Progenitor cell of endocrine pancreas (in vitro differentiated cells): ENCODE measurements at places on chromosomes 2 and 18. TPM values are rescaled to one million over a fixed set of nuclear protein-coding genes. Genes with fewer than 3 reads are reported as not detected.

GRCh38 chr18:66722671-66723070 lies 118.8 kb upstream of the CDH19 start:
- H3K4me1 ChIP-seq, result peaks cover 11% of the 10 kb centered on the region
- H3K27me3 ChIP-seq, result no peaks in the 10 kb centered on the region
- H3K27ac ChIP-seq, result no peak overlapping the region
- no peak for DNase-seq

DNA sequence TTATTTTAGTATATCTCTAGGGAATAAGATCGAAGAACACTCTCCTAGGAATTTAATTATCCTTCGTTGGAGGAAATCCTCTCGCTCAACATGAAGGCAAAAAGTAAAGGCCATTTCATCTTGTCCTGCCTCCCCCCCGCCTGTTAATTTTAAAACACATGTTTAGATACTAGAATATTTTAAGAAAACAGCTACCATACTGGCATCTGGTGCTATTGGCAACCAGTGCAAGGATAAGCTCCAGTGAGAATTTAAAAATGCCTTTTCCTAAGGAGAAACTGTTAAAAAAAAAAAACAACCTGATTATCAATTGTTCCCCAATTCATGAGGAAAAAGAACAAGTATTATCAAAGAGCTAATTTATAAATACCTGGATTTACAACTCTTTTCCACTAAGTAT lies 864.7 kb downstream of the NRXN1 start:
- H3K4me1 ChIP-seq, result no peaks in the 10 kb centered on the region
- no peaks in the 10 kb centered on the region for H3K36me3 ChIP-seq
- H3K4me3 ChIP-seq, result no peak overlapping the region
- no peak for DNase-seq

The PROKR1 gene
- total RNA-seq, result 0.09 and 0.12 TPM in 2 replicates

The GRHL1 gene
- total RNA-seq, result 13.4 and 14.4 TPM in 2 replicates

DNA sequence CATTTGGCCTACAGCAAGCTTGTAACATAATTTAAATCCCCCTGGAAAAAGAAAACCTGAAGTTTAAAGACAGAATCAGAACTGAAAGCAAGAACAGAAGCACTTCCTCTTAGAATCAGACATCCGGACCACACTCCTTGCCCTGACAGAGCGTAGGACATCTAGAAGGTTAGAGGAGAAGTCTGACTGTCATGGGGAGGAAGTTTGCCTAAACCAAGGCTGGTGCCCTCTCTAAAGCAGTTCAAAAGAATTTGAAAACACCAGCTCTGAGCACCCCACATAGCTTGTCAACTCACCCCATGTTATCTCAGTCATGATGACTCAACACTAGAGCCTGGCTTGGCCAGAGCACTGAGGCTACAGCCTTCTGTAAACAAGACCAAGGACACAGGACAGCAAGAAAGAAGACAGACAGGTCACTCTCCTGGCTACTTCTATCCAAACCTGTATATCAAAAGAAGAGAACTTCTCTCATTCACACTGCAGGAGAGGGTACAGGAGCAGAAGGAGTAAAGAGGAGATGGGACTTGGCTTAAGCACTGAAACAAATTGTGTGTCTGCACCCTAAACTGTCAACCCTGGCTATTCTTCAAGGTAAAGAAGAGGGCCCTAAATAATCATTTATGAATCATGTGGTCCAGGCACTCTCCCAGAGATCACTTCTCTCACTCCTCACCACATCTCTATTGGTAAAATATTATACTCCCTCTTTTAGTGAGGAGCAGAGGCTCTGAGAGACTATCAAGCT lies 198.6 kb downstream of the MEMO1 start:
- no peak overlapping the region for H3K4me3 ChIP-seq
- peaks cover 4% of the 10 kb centered on the region for H3K4me1 ChIP-seq
- no peaks in the 10 kb centered on the region for H3K36me3 ChIP-seq

- DNase-seq, result no peak
- H3K27me3 ChIP-seq, result no peaks in the 10 kb centered on the region
- H3K4me1 ChIP-seq, result no peaks in the 10 kb centered on the region
- no peaks in the 10 kb centered on the region for H3K36me3 ChIP-seq
- H3K27ac ChIP-seq, result no peak overlapping the region
Observed at GRCh38 chr2:41409328-41409727, 638.5 kb upstream of the PKDCC start.

DNA sequence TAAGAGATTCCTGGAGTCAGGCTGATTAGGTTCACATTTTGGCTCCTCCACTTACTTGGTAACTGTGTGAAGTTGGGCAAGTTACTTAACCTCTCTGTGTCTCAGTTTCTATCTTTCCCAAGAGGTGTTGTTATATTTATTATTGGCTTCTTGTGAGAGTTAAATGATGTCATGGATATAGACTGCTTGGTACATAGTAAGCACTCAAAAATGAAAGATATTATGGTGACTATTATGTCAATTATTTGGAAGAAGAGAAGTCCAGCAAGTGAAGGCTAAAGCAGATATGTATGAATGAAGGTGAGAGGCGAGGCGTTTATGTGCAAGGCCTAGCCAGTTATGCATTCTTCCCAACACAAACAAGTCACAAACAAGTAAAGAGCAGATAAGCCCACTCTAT lies 417.4 kb downstream of the TSN start:
- no peaks in the 10 kb centered on the region for H3K36me3 ChIP-seq
- no peak overlapping the region for H3K27ac ChIP-seq
- H3K4me3 ChIP-seq, result no peak overlapping the region
- H3K27me3 ChIP-seq, result peaks cover 10% of the 10 kb centered on the region
- H3K4me1 ChIP-seq, result no peaks in the 10 kb centered on the region

- no peak overlapping the region for H3K27ac ChIP-seq
- H3K27me3 ChIP-seq, result no peaks in the 10 kb centered on the region
- H3K4me1 ChIP-seq, result peaks cover 4% of the 10 kb centered on the region
- peaks cover 5% of the 10 kb centered on the region for H3K36me3 ChIP-seq
Observed at GRCh38 chr2:66915237-66915636, 480.3 kb downstream of the MEIS1 start.

The ITPRIPL1 gene
- total RNA-seq, result 6.1 and 6.9 TPM in 2 replicates

- no peak overlapping the region for H3K4me3 ChIP-seq
- DNase-seq, result no peak
- peaks cover 2% of the 10 kb centered on the region for H3K27me3 ChIP-seq
- H3K36me3 ChIP-seq, result peaks cover 5% of the 10 kb centered on the region
Observed at GRCh38 chr2:109444916-109445315, 168.8 kb downstream of the SEPTIN10 start.

GRCh38 chr2:240596491-240596931 lies 10.0 kb downstream of the CAPN10 start:
- peaks cover 2% of the 10 kb centered on the region for H3K36me3 ChIP-seq
- no peaks in the 10 kb centered on the region for H3K27me3 ChIP-seq
- H3K4me3 ChIP-seq, result no peak overlapping the region
- no peak for DNase-seq
- H3K27ac ChIP-seq, result no peak overlapping the region

The LRP1B gene
- 0.57 and 1.4 TPM in 2 replicates for total RNA-seq

DNA sequence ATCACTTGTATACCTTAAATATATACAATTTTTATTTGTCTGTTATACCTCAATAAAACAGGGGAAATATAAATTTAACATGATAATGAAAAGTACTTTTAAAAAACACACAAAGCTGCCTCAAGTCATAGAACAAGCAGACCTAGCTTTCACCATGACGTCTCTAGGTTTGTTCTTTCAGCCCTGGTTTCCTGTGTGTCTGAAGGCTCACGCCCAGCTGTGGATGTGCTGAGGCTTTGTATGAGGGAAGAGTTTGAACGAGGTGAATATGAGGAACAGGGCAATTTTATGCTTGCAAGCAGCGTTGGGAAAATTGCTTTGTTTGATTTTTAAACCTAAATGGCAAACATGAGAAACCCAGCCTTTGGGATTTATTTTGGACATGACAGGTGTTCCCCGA lies 15.3 kb downstream of the SH3RF3 start:
- no peak overlapping the region for H3K4me3 ChIP-seq
- no peaks in the 10 kb centered on the region for H3K36me3 ChIP-seq
- no peak overlapping the region for H3K27ac ChIP-seq
- peaks cover 6% of the 10 kb centered on the region for H3K4me1 ChIP-seq

The FOXD4L1 gene
- total RNA-seq, result 0.20 and 0.48 TPM in 2 replicates

DNA sequence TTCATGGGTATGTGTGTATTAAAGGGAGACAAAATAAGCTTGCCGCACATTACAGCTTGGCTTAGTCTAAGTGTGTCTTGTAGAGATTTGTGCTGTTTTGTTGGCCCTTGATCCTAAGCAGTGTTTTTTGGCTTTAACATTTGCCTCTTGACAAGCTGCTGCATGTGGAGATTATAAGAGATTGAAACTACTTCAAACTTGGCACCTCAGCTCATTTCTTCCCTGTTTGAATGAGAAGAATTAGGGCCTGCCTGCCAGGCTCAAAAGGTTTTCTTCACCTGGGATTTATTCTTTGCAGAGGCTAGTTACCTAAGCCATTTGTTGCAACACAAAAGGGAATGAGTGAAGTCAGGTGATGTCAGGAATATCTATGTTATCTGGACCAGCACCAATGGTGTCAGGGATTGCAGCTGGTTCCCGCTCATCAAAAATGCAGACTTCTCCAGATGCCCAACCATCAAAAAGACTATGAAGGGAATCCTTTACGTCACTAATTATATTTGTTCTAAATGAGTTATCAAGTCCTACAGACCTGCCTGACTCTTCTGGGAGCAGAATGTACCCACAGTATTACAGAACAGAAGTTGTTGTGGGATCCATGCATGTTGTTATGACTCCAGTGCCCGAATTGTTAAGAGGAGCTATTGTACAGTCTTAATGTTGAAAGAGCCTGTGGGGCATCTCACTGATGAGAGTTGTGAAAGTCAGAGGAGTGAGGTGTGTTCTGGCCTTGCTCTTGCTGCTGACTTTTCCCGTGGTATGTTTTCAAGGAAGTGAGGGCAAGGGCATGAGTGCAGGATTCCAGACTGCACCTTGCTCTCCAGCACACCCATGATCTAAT lies 31.0 kb downstream of the ABCA12 start:
- H3K27me3 ChIP-seq, result no peaks in the 10 kb centered on the region
- H3K4me3 ChIP-seq, result no peak overlapping the region
- DNase-seq, result no peak
- no peaks in the 10 kb centered on the region for H3K4me1 ChIP-seq
- no peak overlapping the region for H3K27ac ChIP-seq

The ERICH2 gene
- total RNA-seq, result 0.91 and 1.1 TPM in 2 replicates

The RUFY4 gene
- not detected in 2 replicates for total RNA-seq

GRCh38 chr18:13309748-13310670 lies 91.4 kb downstream of the LDLRAD4 start:
- H3K36me3 ChIP-seq, result peaks cover 6% of the 10 kb centered on the region
- no peak overlapping the region for H3K4me3 ChIP-seq
- H3K27me3 ChIP-seq, result no peaks in the 10 kb centered on the region
- DNase-seq, result no peak
- H3K4me1 ChIP-seq, result peaks cover 8% of the 10 kb centered on the region
- H3K27ac ChIP-seq, result no peak overlapping the region

The DOK6 gene
- total RNA-seq, result 7.0 and 7.2 TPM in 2 replicates

The OSR1 gene
- total RNA-seq, result 10.3 and 10.7 TPM in 2 replicates

DNA sequence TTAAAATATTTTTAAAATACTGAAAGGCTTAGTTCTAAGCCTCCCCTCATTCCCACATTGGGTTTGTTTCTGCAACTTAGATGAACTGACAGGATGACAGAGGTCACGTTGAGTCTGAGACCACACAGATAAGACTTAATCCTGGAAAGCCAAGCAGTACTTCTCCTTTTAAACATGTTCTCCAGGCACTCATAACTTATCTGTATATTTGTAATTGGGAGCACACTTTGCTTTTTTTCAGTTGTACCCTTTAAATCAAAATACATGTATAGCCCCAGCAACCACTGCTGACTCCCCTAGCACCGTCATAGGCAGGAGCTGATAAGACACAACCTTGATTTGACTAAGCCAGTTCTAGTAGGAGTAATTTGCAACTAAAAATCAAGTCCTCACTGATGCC lies 394.8 kb downstream of the PID1 start:
- no peaks in the 10 kb centered on the region for H3K27me3 ChIP-seq
- no peak overlapping the region for H3K27ac ChIP-seq
- H3K36me3 ChIP-seq, result no peaks in the 10 kb centered on the region
- no peak overlapping the region for H3K4me3 ChIP-seq

DNA sequence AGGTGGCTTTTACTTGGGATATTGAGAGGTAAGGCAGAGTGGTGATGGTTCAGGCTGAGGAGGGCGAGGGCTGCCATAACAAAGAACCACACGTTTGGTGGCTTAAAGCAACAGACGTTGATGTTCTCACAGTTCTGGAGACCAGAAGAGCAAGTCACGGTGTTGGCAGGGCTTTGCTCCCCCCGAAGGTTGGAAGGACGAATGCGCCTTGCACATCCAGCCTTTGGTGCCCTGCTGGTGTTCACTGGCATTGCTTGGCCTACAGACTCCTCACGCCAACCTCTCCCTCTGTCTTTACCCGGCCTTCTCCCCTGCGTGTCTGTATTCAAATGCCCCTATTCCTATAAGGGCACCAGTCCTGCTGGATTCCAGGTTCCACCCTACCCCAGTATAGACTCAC lies 125.4 kb downstream of the TPO start:
- H3K27ac ChIP-seq, result no peak overlapping the region
- H3K4me3 ChIP-seq, result no peak overlapping the region
- no peaks in the 10 kb centered on the region for H3K4me1 ChIP-seq
- no peaks in the 10 kb centered on the region for H3K36me3 ChIP-seq
- no peak for DNase-seq

The MEP1B gene
- not detected in 2 replicates for total RNA-seq

The SERPINB4 gene
- not detected in 2 replicates for total RNA-seq

- H3K27me3 ChIP-seq, result no peaks in the 10 kb centered on the region
- H3K4me1 ChIP-seq, result peaks cover 4% of the 10 kb centered on the region
- H3K4me3 ChIP-seq, result no peak overlapping the region
Observed at GRCh38 chr2:39715095-39715494, 49.4 kb downstream of the TMEM178A start.

DNA sequence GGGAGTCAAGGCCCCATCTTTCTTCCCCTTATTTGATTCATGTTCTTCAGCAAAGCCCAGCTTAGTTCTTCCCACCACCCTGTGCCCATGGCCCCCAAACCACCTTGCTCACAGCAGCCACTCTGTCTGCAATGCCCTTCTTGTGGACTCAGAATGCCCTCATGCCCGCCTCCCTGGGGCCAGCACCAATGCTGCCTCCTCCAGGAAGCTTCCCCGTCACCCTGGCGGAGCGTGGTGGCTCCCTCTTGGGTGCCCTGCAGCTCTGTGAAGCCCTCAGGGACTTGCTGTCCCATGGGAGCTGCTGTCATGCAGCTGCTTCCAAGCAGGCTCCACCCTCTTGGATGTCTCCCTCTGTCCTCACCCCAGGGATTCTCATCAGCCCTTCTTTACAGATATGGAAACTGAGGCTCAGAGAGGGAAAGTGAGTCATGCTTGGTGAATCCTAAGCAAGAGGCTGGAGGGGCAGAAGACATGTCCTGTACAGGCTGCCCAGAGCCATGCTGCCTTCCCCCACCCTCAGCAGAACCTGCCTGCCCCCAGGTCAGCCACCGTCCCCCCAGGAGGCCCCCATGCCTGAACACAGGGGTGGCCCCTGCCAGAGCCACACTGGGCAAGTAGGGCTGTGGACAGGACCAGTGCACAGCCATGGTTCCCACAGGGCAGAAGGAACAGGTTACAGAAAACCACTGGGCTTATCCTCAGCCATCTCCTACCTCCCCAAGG lies 11.8 kb upstream of the DUSP2 start:
- peaks cover 3% of the 10 kb centered on the region for H3K4me1 ChIP-seq
- no peak overlapping the region for H3K4me3 ChIP-seq
- peaks cover 15% of the 10 kb centered on the region for H3K27me3 ChIP-seq
- no peak overlapping the region for H3K27ac ChIP-seq
- no peaks in the 10 kb centered on the region for H3K36me3 ChIP-seq

- H3K4me1 ChIP-seq, result peaks cover 22% of the 10 kb centered on the region
- no peak overlapping the region for H3K4me3 ChIP-seq
- H3K27ac ChIP-seq, result no peak overlapping the region
- H3K36me3 ChIP-seq, result no peaks in the 10 kb centered on the region
- no peaks in the 10 kb centered on the region for H3K27me3 ChIP-seq
Observed at GRCh38 chr18:6487968-6488367, 73.3 kb upstream of the L3MBTL4 start.
